ENCODE measurements at places on chromosomes 12 and 14.

- DNase-seq, result no peak
Observed at GRCh38 chr12:121723200-121723599, 10.6 kb downstream of the TMEM120B start.

GRCh38 chr12:56658921-56659320, 13.1 kb upstream of the ATP5F1B start:
- no peak for DNase-seq

DNA sequence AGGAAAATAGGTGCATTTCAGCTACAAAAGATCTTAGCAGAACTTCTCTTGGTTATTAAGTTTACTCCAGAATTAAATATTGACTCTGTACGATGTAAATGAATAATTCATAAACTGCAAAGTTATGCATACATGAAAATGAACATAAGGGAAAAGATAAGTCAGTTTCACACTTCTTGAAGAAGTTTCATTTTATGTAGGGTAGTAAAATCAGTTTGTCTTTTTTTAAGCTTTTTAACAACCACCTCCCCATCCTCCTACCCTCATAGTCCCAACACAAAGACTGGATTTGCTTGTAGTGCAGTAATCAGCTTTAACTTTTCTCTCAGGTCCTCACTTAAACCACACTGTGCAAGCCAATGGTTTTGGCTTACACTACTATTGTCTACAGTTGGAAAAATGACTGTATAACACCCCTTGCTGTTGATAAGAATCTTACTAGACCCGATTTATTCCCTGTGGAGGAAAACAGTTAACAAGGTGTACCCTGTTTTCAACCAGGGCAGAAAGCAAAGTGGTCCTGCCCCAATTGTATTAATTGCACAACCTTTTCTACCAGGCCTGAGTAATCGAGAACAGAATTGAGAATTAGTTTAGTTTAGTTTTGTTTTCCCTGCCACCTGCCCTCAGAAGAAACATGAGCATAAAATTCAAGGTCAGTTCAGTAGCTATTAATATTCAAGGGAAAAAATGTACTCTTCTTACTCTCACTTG, 44.1 kb downstream of the NIN start:
- no peak for DNase-seq

GRCh38 chr12:12017798-12018197, 52.9 kb upstream of the BCL2L14 start:
- DNase-seq, result no peak

DNA sequence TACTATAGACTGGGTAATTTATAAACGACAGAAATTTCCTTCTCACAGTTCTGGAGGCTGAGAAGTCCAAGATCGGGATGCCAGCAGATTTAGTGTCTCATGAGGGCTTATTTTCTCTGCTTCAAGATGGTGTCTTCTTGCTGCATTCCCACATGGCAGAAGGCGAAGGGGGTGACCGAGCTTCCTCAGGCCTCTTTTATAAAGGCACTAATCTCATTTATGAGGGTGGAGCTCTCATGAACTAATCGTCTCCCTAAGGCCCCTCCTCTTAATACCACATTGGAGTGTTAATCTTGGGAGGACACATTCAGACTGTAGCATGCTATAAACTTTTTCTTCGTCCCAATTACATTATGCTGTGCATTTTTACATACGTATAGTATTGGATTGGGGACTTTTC, 200.4 kb upstream of the ARHGAP5 start:
- DNase-seq, result no peak

- DNase-seq, result no peak
Observed at GRCh38 chr12:109532721-109533486, 40.4 kb downstream of the MMAB start.

Measured in stromal cell of bone marrow (primary cell).